Testis (tissue), 5 donors: ENCODE measurements at places on chromosomes 6 and 20. TPM values are rescaled to one million over a fixed set of nuclear protein-coding genes. Genes with fewer than 3 reads are reported as not detected.

Gene HS3ST5
- 0.16 TPM for total RNA-seq

Gene NRSN1
- total RNA-seq, result not detected

Gene PTPRA
- total RNA-seq, result 68.9 TPM

Gene HMGCLL1
- 9.2 TPM for total RNA-seq

GRCh38 chr6:100181309-100181708 lies 187.3 kb upstream of the MCHR2 start:
- H3K4me1 ChIP-seq, result peaks cover 2% of the 10 kb centered on the region
- H3K27me3 ChIP-seq, result no peaks in the 10 kb centered on the region
- no peak overlapping the region for H3K4me3 ChIP-seq
- DNase-seq, result no peak

GRCh38 chr20:42204109-42204660 lies 586.0 kb upstream of the CHD6 start:
- no peak overlapping the region for H3K27ac ChIP-seq
- no peaks in the 10 kb centered on the region for H3K4me1 ChIP-seq
- no peaks in the 10 kb centered on the region for H3K36me3 ChIP-seq
- no peaks in the 10 kb centered on the region for H3K27me3 ChIP-seq

DNA sequence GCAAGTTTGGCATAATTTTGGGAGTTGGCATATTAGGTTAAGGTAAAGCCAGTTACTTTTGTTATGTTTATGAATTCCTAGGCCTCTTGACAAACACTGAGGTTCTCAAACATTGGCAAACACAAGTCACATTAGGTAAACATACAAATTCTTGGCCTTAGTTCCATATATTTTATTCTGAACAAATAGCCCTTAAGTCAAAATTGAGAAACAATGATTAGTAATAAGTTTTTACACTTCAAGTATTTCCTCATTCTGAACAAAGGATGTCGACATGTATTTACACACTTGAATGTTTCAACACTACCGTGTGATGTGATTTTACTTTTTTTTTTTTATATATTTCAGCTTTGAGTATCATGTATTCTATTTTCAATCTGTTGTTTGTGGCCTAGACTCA lies 3.8 kb upstream of the ECHDC1 start:
- H3K4me1 ChIP-seq, result peaks cover 7% of the 10 kb centered on the region
- no peaks in the 10 kb centered on the region for H3K36me3 ChIP-seq

DNA sequence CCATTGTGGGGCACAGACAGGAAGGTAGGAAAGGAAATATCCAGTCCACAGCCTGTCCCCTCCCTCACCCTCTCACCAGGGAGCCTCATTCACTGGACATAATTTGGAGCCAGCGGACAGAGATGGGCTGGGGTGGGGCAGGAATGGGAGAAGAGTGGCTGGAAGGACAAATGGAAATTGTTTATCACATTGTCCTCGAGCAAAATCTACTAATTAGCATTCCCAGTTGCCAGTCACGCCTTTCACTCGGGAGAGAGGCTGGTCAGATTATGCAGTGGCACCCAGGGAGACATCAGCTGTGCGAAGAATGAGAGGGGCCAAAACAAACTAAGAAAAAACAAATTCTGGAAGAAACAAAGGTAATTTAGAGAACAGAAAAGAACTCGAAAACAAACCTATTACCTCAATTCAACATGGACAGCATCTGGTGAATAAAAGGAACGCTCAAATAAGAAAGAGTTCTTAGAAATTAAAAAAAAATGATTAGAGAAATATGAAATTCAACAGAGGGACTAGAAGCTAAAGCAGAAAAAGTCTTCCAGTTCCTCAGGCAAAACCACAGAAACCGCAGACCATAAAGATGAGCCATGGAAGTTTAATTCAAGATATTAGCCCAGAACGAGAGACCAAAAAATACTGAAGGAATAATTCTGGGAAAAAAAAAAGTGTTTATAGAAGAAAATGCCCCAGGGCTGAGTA lies 108.5 kb upstream of the RALGAPA2 start:
- no peaks in the 10 kb centered on the region for H3K4me1 ChIP-seq
- no peaks in the 10 kb centered on the region for H3K36me3 ChIP-seq
- H3K27ac ChIP-seq, result no peak overlapping the region
- H3K27me3 ChIP-seq, result no peaks in the 10 kb centered on the region
- no peak overlapping the region for H3K4me3 ChIP-seq
- no peak for DNase-seq

- H3K27me3 ChIP-seq, result no peaks in the 10 kb centered on the region
- H3K4me1 ChIP-seq, result no peaks in the 10 kb centered on the region
- H3K27ac ChIP-seq, result no peak overlapping the region
- no peaks in the 10 kb centered on the region for H3K36me3 ChIP-seq
Measured at GRCh38 chr6:120357447-120357846, 976.8 kb downstream of the TBC1D32 start.

DNA sequence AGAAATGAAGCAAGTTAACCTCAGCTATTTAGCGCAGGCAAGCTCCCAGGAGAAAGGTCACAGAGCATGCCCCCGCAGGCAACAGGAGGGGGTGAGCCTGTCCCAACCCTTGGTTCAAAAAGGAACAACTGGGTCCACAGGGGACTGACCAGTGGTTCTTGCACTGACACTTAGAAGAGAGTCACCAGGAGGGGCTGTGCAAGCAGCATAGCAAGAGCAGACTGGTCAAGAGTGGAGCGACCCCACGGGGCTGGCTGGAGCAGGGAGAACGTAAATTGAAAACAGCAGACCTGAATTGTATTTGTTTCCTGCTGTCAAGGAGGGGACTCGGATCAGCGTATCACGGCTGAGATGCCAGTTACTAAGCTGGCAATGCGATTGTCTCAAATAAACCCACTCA lies 32.8 kb downstream of the GABRR1 start:
- H3K27me3 ChIP-seq, result no peaks in the 10 kb centered on the region
- no peak for DNase-seq
- H3K36me3 ChIP-seq, result no peaks in the 10 kb centered on the region

- no peak within 1 kb of the TSS for H3K27ac ChIP-seq
- H3K4me1 ChIP-seq, result peaks cover 21% of the 10 kb centered on the region
- no peak for DNase-seq
- H3K36me3 ChIP-seq, result no peaks in the 10 kb centered on the region
- no peak within 1 kb of the TSS for H3K4me3 ChIP-seq
- no peaks in the 10 kb centered on the region for H3K27me3 ChIP-seq
Measured at GRCh38 chr20:59019217-59019616, at the start of gene TUBB1. Gene TUBB1 (plus strand): TSS chr20:59019429. CDS start chr20:59019523, 94 bp downstream.

- no peaks in the 10 kb centered on the region for H3K36me3 ChIP-seq
- no peak overlapping the region for H3K4me3 ChIP-seq
- no peak for DNase-seq
- peaks cover 7% of the 10 kb centered on the region for H3K4me1 ChIP-seq
Measured at GRCh38 chr6:157017861-157018260, 240.7 kb downstream of the ARID1B start.

DNA sequence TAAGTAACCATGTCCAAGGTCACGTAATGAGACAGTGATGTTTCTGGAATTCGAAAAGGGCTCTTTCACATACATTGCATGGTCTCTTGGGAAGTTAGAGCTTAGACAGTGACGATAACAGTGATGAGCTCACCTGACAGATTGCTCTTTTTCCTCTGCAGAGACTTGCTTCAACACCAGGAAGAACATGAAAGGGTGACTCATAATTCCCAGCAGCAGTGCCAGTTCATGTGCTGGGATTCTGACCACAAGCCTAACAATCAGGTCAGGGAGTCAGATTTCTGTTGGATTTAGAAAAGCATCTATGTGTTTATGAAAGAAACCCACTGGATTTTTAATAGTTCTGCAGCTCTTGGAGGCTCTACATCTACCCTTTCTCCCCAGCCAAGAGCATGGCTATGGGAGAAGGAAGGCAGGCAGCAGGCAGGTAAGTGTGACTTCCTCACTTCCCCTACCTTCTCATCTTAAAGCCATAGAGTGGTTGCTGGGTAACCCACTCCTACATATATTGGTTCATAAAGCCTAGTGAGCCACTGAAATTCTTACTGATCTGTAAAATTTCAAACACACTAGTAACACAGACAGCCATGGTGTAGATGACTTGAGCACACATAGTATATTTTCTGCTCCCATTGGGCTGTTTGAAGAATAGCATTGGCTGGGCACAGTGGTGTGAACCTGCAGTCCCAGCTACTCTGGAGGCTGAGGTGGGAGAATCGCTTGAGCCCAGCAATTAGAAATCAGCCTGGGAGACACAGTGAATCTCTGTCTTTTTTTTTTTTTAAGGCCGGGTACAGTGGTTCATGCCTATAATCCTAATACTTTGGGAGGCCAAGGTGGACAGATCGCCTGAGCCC lies 44.4 kb upstream of the LOC128125822 start:
- H3K4me1 ChIP-seq, result no peaks in the 10 kb centered on the region
- H3K27me3 ChIP-seq, result no peaks in the 10 kb centered on the region
- H3K36me3 ChIP-seq, result no peaks in the 10 kb centered on the region

DNA sequence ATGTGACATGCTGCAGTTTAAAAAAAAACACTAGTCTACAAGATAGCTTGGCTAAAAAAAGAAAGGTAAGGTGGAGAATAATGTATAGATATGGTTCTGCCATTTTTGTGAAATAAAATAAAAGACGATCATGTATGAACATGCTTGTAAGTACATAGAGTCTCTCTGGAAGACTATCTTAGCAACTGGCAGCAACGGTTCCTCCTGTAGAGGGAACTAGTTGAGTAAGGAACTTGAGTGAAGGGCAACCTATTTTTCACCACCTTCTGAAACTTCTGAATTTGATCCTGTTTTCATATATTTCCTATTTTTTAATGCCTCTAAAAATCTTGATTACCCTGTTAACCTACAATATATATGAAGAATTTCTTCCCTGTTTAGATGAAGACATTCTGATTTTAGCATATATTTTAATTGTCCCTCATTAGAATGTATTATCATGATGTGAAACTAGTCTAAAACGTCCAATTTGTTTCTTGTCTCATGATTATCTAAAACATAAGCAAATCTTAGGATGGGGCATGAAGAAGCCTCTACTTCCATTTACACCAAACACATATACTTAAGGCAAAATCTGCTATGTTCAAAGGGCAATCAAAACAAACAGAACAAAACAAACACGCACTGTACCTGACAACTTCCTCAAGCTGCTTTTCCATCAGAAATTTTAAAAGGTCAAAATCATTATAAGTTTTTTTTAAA lies 202.5 kb downstream of the ISM1 start:
- H3K4me1 ChIP-seq, result no peaks in the 10 kb centered on the region
- no peak for DNase-seq
- no peak overlapping the region for H3K27ac ChIP-seq
- no peaks in the 10 kb centered on the region for H3K27me3 ChIP-seq
- H3K36me3 ChIP-seq, result no peaks in the 10 kb centered on the region
- H3K4me3 ChIP-seq, result no peak overlapping the region

DNA sequence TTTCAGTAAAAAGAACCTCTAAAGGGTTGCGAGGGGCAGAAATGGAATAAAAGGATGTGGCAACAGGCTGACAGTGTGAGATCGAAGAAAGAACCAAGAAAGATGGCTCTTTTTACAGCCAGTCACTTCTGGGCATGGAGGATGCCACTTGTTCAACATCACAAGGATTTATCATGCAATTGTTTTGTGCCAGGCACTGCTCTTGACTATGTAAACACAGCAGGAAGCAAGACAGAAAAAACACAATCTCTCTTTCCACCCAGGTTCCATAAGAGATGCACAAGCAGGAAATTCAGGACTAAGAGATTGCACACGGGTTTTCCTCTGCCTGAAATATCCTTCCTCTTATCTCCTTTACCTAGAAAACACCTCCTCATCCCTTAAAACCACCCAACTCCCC lies 38.0 kb downstream of the FOXA2 start:
- no peaks in the 10 kb centered on the region for H3K27me3 ChIP-seq
- H3K4me1 ChIP-seq, result no peaks in the 10 kb centered on the region
- H3K4me3 ChIP-seq, result no peak overlapping the region
- DNase-seq, result no peak
- no peak overlapping the region for H3K27ac ChIP-seq

DNA sequence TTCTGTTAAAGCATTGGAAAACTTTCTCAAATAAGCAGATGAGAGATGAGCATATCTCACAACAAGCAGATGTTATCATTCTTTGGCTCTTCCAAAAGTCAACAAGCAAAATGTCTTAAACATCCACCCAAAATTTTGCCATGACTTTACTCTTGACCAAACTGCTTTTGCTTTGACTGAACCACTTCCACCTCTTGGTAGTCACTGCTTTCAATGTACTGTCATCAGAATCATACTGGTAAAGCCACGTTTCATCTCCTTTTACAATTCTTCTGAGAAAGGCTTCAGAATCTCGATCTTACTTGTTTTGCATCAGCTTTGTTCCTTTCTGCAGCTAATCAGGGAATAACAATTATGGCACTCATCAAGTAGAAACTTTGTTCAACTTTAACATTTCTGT lies 498.5 kb upstream of the GJE1 start:
- H3K27ac ChIP-seq, result no peak overlapping the region
- DNase-seq, result no peak
- no peak overlapping the region for H3K4me3 ChIP-seq
- H3K36me3 ChIP-seq, result no peaks in the 10 kb centered on the region
- no peaks in the 10 kb centered on the region for H3K27me3 ChIP-seq

GRCh38 chr6:113595911-113596376 lies 261.2 kb upstream of the MARCKS start:
- H3K27ac ChIP-seq, result peak overlapping the region; percentile 15
- no peaks in the 10 kb centered on the region for H3K27me3 ChIP-seq
- peaks cover 10% of the 10 kb centered on the region for H3K4me1 ChIP-seq

DNA sequence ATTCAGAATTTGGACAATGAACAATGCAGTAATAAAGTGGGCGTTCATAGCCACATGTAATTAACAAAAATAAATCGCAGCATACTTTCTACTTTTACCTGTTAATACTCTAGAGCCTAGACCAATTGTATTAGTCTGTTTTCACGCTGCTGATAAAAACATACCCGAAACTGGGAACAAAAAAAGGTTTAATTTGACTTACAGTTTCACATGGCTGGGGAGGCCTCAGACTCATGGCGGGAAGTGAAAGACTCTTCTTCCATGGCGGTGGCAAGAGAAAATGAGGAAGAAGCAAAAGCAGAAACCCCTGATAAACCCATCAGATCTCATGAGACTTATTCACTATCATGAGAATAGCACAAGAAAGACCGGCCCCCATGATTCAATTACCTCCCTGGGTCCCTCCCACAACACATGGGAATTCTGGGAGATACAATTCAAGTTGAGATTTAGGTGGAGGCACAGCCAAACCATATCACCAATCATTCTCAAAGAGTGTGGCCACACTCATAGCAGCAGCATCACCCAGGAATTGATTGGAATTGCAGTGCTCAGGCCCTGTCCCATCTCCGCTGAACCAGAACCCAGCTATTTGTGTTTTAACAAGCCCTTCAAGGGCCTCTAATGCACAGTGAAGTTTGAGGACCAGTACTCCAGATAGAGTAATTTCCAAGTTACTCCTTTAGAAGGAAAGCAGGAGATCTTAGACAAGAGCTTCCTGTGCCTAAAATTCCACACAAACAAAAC lies 650.0 kb downstream of the KIF16B start:
- no peak for DNase-seq
- H3K4me1 ChIP-seq, result no peaks in the 10 kb centered on the region
- H3K36me3 ChIP-seq, result no peaks in the 10 kb centered on the region
- no peaks in the 10 kb centered on the region for H3K27me3 ChIP-seq

- DNase-seq, result peak; percentile 54
- peak overlapping the region; percentile 84 for H3K27ac ChIP-seq
- no peaks in the 10 kb centered on the region for H3K27me3 ChIP-seq
- H3K36me3 ChIP-seq, result no peaks in the 10 kb centered on the region
- peak overlapping the region; percentile 70 for H3K4me3 ChIP-seq
- H3K4me1 ChIP-seq, result peaks cover 7% of the 10 kb centered on the region
Measured at GRCh38 chr20:45406260-45407066, 1.6 kb upstream of the DBNDD2 start.

- no peaks in the 10 kb centered on the region for H3K36me3 ChIP-seq
- DNase-seq, result peak; percentile 67
- peak overlapping the region; percentile 99 for H3K27ac ChIP-seq
- no peaks in the 10 kb centered on the region for H3K27me3 ChIP-seq
- H3K4me1 ChIP-seq, result peaks cover 22% of the 10 kb centered on the region
- H3K4me3 ChIP-seq, result peak overlapping the region; percentile 74
Measured at GRCh38 chr6:36593569-36594028, 563 bp upstream of the SRSF3 start.

- H3K4me3 ChIP-seq, result no peak overlapping the region
- H3K27me3 ChIP-seq, result no peaks in the 10 kb centered on the region
- no peak overlapping the region for H3K27ac ChIP-seq
- DNase-seq, result no peak
Measured at GRCh38 chr20:13289031-13289430, 68.0 kb downstream of the ISM1 start.
